ENCODE measurements at places on chromosomes 5 and 9. TPM values are rescaled to one million over a fixed set of nuclear protein-coding genes. Genes with fewer than 3 reads are reported as not detected.

- H3K27ac ChIP-seq: peak overlapping the region; percentile 93
- peak overlapping the region; percentile 56 for H3K4me3 ChIP-seq
- peaks cover 94% of the 10 kb centered on the region for H3K4me1 ChIP-seq
- H3K36me3 ChIP-seq: peaks cover 5% of the 10 kb centered on the region
Observed at GRCh38 chr9:92728831-92729734, 35.5 kb downstream of the BICD2 start.

- no peak for DNase-seq
- H3K36me3 ChIP-seq: no peaks in the 10 kb centered on the region
- no peaks in the 10 kb centered on the region for H3K4me1 ChIP-seq
- no peak overlapping the region for H3K4me3 ChIP-seq
- H3K27ac ChIP-seq: no peak overlapping the region
Observed at GRCh38 chr9:133088146-133088750, 26.5 kb downstream of the CEL start.

GRCh38 chr5:9279774-9280173 is 266.1 kb downstream of the SEMA5A start:
- no peaks in the 10 kb centered on the region for H3K36me3 ChIP-seq
- no peak for DNase-seq
- no peaks in the 10 kb centered on the region for H3K4me1 ChIP-seq
- no peaks in the 10 kb centered on the region for H3K27me3 ChIP-seq
- H3K27ac ChIP-seq: no peak overlapping the region

GRCh38 chr5:119338326-119338946 is 17.4 kb upstream of the TNFAIP8 start:
- H3K27me3 ChIP-seq: no peaks in the 10 kb centered on the region
- H3K36me3 ChIP-seq: peaks cover 5% of the 10 kb centered on the region
- no peak overlapping the region for H3K4me3 ChIP-seq
- no peak for DNase-seq
- no peak overlapping the region for H3K27ac ChIP-seq
- H3K4me1 ChIP-seq: peaks cover 92% of the 10 kb centered on the region

DNA sequence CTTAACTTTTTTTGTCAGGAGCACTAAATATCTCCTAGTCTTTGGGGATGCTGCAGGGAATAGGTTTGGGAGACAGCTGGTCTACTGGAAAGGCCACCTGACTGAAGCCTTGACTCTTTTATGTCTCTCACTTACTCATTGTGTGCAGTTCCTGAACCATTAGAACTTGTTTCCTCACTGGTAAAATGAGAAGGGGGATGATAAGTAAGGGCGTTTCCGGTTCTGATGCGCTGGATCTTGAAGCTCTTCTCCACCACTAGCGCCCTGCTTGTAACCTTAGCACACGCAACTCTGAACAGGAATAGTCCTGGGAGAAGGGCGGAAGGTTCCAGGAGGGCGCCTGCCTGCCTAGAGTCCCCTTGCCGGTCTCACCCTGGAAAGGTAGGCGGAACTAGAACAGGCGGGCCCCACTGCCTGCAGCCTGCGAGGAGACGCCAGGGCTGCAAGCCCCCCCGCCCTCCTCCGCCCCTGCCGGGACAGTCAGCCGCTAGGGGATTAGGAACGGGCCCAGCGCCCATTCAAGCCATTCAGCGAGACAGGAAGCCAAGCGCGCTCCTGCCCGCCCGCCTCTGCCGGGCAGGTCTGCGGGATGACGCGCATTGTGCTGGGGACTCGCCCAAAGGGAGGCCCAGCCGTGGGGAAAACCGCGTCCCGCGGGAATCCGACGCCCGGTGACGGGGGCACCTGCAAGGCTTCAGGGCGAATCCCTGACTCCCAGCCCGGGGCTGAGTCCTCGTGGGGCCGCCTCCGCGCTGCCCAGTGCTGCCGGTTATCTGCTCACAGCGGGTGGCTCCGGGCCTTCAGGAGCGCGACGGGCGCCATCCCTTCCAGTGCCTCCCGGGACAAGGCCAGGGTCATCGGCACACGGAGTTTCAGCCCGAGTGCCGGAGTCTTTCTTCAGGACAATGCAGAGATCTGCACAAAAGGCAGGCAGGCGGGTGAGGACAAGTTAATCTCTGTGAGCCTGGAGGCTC is 44.0 kb upstream of the XPA start:
- no peak for DNase-seq
- no peaks in the 10 kb centered on the region for H3K27me3 ChIP-seq
- no peak overlapping the region for H3K4me3 ChIP-seq
- H3K4me1 ChIP-seq: no peaks in the 10 kb centered on the region
- no peak overlapping the region for H3K27ac ChIP-seq
- H3K36me3 ChIP-seq: no peaks in the 10 kb centered on the region

Gene TICAM2
- total RNA-seq: not detected

Gene PRR7
- 26.8 TPM for total RNA-seq
